ENCODE measurements at places on chromosomes 3 and 15.

GRCh38 chr3:5301651-5302297 lies 114.3 kb downstream of the EDEM1 start:
- no peak for DNase-seq

DNA sequence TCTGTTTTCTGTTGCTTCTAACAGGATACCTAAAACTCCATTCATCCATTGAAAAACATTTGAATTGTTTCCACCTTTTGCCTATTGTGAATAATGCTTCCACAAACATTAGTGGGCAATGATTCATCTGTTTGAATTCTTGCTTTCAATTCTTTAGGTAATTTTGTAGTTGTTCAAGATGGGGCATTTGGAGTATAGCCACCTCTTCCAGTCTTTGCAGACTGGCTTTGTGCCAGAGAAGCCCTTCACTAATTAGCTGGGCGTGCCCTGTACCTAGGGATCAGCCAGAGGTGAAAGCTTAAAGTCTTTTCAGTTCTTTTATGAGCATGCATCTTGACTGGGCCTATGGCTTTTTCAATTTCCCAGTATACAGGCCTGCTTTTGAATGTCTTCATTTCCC lies 10.9 kb downstream of the RTP1 start:
- no peak for DNase-seq

DNA sequence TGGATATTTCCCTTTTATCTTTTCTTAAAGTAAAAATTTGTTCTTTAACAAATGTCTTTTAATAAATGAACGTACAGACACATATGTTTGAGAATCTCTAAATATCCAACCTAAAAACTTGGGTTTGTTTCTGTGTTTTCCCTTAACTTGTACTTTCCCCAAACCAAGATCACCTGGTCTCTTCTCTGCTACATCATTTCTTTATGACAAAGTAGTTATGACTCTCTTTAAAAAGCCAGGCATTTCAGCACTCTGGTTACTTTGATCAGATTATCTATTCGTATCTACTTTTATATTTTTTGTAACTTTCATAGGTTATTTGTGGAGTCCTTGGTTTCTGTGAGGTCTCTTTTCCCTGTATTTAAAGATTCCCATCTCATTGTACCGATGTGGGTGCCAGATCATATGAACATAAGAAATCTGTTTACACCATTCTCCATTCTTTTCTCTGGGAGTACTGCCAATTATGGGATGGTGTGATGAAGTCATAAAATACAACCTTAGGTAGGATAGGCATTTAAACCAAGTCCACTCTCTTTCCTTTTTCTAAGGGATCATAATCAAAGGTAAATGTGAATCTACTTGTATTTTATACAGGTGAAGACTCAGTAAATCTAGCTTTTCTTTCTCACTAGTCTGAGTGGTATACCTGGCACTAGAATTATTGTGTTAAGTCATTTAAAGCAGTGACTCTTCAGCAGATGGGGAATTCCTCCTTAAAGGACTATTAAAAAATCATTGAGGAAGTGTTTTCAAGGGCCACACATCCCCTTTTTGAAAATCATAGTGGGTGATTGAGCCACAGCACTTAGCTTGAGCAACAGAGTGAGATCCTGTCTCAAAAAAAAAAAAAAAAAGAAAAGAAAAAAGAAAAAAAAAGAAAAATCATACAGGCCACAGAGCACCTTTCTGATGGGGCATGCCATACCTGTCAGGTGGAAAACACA lies 12.4 kb upstream of the NFKBIZ start:
- DNase-seq = no peak

GRCh38 chr3:17054982-17055343 lies 170.2 kb downstream of the PLCL2 start:
- DNase-seq = no peak

- DNase-seq = no peak
These were observed 309.7 kb downstream of the SLC9A9 start for GRCh38 chr3:143538577-143538981.

GRCh38 chr3:106022913-106023312 lies 154.1 kb upstream of the CBLB start:
- no peak for DNase-seq

DNA sequence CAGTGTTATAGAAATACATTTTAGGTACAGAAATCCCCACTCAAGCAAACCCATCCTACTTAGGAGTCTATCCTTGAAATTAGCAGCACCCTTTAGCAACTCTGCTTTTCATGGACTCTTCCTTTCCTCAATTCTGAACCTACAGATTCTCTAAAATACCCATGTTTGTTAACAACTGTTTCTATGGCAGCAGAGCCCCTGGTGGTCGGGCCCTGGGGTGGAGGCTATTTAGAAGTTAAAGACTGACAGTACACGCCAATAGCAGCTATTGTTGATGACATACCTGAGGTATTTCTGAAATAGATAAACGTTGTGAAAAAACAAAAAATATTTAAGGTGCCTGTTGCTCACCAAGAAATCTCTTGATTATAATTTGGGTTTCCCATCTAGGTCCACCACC lies 23.4 kb upstream of the NRG4 start:
- DNase-seq = no peak

GRCh38 chr15:46265664-46266347 lies 631.0 kb downstream of the SQOR start:
- DNase-seq = no peak

DNA sequence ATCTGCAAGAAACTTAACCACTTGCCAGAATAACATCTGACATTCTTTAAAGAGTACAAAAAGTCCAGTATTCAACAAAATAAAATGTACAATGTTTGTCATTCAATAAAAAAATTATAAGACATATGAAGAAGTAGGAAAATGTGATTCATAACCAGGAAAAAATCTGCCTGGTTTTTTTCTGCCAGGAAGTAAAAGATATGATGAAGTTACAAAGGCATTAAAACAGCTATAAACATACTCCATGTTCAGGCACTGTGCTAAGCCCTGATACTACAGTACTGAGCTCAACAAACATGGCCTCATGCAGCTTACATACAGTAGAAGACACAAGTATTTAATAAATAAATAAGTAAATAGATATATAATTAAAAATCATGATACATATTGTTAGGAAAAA lies 178.4 kb upstream of the STT3B start:
- DNase-seq = no peak

GRCh38 chr3:52532517-52532837 lies 1.2 kb downstream of the NT5DC2 start:
- DNase-seq = peak; percentile 86

DNA sequence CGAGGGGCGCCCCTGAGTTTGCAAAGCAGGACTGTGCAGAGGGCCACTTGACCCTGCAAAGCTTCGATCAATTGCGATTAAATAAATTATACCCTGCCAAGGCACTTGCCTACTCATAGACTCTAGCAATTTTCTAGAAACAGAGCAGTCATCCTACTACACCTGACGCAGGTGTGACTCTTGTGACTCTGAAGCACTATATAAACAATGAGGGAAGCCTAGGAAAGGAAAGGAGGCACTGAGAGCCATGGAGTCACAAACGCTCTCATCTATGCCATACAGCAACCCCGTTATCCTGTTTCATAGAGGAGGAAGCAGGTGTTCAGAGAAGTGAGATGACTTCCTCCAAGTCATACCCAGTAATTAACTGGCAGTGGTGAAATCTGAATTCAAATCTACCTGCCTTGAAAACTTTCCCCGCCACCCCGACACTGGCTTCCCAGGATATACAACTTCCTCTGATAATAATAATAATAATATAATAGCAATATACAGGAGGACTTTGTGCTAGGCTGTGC lies 14.4 kb downstream of the ARHGEF3 start:
- peak; percentile 66 for DNase-seq

DNA sequence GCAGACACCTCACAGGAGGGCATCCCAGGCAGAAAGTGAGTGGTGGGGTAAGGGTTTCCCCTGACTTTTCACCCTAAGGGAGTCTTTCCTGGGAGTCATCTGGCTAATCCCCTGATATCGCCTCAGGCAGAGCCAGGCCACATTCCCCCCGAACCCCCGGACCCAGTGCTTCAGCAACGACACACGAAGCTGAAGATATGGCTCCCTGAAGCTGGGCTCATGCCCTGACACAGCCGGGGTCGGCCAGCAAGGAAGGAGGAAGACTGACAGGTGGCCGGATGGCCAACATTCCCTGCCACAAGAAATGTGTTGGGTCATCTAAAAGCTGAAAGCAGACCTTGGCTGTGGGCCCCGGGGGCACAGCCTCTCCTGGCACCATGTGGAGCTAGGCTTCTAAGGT lies 14.4 kb downstream of the CHST13 start:
- DNase-seq = peak; percentile 72

DNA sequence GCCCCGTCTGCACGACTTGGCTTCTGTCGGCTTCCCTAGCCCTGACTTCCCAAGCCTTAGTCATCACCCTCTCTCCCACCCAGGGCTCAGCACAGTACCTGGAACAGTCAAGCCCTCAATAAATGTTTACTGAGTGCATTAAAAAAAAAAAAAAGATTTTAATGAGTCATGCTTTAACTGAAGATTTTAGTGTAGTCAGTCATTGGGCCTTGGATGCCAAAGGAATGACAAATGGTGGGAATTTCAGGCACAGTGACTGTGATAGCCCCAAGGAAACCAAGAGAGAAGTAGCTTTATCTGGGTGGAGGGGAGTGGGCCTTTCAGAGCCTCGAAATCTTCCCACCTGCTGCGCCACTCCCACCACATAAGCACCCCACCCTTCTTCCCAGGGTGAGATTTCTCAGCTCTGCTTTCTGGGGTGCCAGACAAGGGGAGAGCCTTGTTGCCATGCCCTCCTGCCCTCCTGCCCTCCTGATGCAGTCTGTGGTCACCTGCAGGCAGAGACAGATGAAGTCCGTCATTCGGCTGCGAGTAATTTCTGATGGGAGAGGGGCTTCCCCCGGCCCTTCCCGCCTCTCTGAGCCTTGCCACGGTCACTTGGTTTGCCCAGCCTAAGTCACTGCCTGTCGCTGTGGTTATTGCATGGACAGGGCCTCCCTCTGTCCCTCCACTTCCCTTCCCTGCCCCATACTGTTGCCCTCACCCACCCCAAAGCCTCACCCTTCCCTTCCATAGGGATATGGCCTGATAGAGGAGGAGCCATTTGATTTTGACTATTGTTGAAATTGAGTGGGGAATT lies 41.8 kb downstream of the SMAD3 start:
- no peak for DNase-seq

- no peak for DNase-seq
These were observed 21.6 kb downstream of the UACA start for GRCh38 chr15:70741677-70742293.

DNA sequence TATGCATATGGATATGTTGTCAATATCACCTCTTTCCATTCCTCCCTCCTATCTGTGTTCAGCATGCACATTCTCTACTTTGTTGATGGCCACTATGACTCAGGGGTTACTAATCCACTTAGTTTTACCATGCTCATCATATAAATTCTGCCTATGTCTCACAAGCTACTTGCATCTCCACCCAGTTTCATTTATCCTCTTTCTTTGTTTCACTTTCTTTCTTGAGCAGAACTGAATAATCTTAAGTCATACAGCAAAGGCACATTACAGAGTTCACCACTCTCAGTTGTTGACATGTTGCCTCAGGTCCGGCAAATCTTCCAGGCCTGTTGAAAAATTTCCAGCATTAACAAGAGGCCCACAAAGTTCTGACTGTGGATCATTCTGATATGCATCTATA lies 71.5 kb downstream of the SSR3 start:
- DNase-seq = no peak

DNA sequence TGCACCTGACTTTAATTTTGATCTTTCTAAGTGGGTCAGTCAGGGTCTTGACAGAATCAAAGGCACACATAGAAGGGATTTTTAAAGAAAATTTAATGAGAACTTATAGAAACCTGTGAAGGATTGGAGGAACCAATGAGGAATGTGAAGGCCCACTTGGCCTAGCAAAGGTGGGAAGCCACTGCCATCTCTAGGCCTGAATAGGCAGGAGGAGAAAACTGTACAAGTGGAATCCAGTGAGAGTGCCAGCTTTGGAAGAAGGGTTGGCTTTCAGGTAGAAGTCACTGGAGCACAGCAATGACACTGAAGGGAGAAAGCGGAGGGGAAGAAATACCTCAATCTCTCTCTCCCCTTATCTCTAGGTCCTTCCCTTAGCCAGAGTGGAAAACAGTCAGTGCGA lies 380.7 kb upstream of the KCNMB2 start:
- DNase-seq = no peak

- peak; percentile 47 for DNase-seq
These were observed 10.0 kb downstream of the CMTM7 start for GRCh38 chr3:32401556-32402081.

GRCh38 chr3:48597408-48597800 lies 2.3 kb upstream of the COL7A1 start:
- no peak for DNase-seq

DNA sequence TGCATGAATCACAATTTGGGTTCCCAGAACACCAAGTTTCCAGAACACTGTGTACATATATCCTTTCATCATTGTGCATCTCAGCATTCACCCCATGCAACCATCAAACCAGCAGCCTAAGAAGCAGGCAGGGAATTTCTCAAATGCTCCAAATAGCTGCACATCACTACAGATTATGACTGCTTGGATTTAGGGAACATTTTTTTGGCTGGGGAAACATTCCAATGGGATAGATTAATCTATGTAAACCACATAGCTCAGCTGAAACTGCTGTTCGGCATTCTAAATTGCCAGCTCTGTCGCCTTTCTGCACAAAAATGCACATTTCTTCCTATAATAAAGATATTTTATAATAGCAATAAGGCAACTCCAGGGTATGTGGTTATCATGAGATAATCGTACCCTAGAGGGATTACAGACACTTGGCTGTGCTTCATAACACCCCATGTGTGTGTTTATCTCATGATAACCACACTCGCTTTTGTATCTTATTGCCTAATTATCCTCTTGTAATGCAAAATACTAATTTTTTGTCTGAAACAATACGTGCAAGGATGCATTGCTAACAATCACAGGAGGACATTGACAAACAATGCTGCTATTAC lies 483.7 kb upstream of the DPH6 start:
- no peak for DNase-seq

GRCh38 chr3:56048331-56048730 lies 419.9 kb downstream of the ERC2 start:
- DNase-seq = no peak

DNA sequence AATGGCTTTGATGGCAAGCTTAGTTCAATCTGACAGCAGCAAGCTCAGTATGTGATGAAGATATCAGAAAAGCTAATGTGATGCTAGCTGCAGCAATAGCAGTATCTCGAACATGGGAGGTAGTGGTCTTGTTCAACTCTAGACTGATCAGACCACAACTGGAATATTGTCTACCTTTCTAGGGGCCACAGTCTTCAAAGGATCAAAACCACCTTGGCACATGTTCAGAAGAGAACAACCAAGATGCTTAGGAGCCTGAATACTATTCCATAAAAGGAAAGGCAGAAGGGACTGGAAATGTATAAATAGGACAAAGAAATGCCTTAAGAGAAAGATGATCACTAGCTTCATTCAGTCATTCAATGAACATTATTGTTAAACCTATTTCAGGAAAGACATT lies 2.3 kb downstream of the C3orf70 start:
- DNase-seq = no peak

- DNase-seq = no peak
These were observed 265.0 kb downstream of the IL20RB start for GRCh38 chr3:137222736-137223225.

- no peak for DNase-seq
These were observed 23.4 kb upstream of the CLEC3B start for GRCh38 chr3:45002720-45003119.

GRCh38 chr15:34713635-34714034 lies 41.2 kb downstream of the GJD2 start:
- DNase-seq = no peak

GRCh38 chr3:5181469-5182141 lies 5.9 kb upstream of the EDEM1 start:
- no peak for DNase-seq

- DNase-seq = no peak
These were observed 20.0 kb upstream of the SNX22 start for GRCh38 chr15:64131547-64131946.

- no peak for DNase-seq
These were observed 24.2 kb downstream of the CPN2 start for GRCh38 chr3:194326968-194327217.

All from lower leg skin (tissue), 4 donors.